ENCODE measurements at places on chromosomes 4 and X.

- DNase-seq: no peak
Measured at GRCh38 chrX:30561191-30561590, 16.4 kb downstream of the TASL start.

- no peak for DNase-seq
Measured at GRCh38 chr4:183349673-183350072, 27.4 kb upstream of the CLDN24 start.

DNA sequence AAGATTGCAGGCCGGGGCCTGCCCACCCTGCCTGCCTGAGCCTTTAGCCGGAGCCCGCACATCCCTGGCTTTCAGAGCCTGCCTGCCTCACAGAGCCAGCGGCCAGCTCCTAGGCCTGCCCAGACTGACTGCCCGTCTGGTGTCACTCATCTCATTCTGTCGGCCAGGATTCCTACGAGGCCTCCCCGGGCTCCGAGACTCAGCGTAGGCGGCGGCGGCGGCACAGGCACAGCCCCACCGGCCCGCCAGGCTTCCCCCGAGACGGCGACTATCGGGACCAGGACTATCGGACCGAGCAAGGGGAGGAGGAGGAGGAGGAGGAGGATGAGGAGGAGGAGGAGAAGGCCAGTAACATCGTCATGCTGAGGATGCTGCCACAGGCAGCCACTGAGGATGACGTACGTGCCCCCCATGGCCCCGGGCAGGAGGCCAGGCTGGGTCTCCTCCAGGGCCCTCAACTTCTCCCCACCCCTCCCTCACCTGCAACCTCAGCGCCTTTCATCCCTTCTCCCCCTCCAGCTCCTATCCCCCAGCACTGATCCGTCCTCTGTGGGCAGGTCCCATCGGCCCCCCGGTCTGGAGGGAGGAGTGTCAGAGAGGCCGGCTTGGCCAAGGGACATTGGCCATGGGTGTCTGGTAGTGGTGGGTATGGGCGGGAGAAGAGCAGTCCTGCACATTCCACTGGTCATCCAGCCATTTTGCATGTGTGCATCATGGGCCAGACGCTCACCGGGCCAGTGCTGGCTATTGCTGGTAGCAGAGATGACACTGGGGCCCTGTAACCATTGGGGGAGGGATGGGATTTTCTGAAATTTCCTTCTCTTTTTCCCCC lies 22.6 kb upstream of the UBA1 start:
- no peak for DNase-seq

DNA sequence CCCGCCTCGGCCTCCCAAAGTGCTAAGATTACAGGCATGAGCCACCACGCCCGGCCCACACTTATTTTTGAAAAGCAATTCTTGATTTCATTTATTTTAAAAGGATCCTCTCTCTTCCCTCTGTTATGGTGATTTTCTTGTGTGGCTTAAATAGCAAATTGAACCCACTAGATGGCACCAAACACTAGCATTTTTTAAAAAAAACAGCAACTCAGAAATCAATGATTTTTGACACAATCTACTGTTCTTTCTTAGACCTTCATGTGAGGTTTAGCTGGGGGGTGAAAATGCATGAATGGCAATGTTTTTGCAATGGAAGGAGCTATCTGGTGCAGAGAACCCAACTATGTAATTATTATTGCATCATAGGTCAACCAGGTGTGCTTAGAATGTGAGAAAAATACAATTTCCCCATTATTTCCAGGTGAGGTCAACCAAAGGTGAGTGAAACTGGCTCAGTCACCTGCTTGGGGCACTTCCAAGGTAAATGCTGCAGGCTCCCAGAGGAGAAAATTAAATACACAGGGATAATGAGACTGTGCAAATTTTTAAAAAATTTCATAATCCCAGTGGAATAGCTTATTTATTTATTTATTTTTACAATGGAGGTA lies 226.7 kb upstream of the PRKX start:
- DNase-seq: no peak

GRCh38 chr4:183758061-183758757 lies 99.1 kb downstream of the TRAPPC11 start:
- DNase-seq: no peak

DNA sequence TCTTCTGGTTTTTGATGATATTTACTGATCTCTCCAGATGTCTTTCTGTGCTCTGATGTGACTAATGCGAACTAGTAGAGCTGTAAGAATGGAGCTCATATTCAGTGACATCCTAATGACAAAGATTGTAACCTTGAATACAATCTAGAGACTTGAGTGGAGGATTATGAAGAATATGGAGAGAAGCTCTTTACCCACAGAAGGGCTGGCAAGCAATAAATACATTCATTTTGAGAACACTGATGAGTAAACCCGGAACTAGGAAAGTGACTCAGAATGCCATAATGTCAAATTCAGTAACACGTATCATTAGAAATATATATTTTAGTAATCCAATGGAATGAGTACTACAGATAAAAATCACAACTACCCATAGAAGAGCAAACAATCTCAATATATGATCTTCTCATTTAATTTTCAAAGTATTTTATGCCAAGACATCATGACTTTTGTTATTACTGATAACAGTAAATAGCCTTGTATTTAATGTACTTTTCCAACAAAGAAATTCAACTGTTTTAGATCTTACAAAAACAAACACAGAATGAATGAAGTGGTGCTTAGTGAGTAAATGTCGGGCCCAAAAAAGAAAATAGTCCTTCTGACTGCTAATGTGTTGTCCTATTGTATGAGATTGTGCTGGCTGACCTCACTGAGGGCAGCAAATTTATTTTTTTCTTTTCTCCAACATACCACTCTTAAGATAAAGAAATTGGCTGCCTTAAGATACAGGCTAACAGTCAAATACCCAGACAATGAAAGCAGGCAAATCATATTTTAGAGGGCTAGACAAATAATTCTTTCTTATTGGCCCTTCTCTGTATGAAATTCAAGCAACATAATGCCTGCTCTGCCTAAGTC lies 49.2 kb upstream of the HDAC8 start:
- no peak for DNase-seq

DNA sequence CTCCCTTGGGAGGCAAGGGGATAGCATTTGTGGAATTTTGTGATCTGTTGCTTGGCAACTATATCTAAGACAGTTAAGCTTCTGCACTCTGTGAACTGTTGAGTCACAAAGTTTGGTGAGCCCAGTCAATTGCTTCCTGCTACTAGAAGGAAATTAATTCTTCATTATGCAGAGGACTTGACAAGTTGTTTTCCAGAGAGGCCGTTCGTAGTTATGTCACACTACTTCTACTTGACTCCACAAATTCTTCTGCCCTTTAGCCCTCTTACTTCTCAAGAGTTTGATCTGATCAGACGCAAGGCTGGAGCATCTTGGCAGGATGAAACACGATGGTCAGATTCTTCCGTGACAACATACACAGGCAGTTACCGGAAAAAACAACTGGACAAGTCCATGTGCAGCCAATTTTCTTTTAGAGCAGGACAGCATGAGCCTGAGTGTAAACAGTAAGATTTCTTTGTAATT lies at the start of gene C4orf51:
Gene C4orf51 (plus strand): TSS at position 156 of the 465 bp plus-strand sequence. CDS start 58 bp downstream, at position 214.
- DNase-seq: no peak

DNA sequence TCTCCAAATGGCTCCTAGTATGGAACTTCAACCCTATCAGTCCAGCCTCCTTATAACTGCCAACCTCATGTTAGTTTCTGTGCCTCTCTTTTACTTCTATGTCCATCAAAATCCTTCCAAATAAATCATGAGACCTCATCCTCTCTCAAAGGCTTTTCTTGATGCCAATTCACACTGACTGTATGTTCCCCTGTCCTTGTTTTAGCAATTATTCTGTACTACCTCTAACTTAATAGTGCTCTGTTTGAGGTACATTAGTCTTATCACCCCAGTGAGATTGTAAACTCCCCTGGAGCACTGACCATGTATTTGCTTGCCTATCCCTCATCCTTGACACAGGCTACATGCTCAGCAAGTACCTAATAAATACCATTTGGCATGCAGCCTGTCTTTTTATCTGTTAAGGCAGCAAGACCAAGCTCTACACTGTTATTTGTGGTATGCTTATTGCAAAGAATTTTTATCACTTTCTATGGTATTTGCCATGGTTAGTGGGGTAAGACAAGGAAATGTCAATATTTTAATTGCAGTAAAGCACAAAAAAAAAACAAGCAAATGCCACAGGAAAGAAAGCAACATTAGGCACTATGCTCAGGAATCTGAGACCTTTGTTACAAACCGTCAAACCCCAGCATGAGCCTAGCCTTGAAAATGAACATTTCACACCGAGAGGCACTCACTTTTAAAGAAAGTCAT lies 119.2 kb downstream of the SMARCA1 start:
- no peak for DNase-seq

DNA sequence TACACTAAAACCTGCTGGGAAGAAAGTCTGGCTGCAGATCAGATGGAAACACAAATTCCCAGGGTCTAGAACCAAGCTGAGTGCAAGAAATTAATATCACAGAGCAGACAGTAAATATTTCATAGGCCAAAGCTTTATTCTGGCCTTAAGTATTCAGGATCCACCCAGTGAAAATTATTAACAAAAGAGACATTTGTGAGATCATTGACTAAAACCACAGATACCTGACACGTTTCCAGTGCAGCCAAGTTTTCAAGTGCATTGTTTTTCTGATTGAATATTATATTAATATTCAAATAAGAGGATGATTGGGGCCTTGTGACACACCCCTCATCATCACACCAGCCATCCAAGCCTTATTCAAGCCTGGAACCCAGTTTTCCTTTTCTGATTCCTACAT lies 10.3 kb downstream of the ELOVL6 start:
- no peak for DNase-seq

DNA sequence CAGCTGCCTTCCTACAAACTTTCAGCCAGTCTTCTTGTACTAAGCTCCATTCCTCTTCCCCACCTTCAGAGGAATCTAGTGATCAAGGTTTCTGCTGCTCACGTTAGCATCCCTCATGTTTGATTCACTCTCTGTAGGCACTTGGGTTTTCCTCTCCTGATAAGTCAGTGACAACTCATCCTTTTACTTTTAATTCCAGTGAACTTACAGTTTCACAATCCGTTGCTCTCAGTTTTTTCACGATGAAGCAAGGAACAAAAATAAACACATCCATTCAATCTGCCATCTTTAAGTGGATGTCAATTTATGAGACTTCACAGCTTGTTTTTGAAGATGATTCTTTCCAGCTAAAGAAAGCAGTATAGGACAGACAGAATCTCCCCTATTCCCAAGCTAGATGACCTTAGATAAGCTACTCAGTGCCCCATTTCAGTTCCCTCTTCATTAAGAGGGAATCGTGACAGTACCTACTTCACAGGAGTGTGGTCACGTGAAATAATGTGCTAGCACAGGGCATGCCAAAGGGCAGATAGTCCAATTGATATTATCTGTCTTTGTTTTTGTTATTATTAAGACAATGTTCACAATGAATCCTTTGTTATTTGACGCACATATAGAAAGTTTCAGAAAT lies 234.3 kb downstream of the PALLD start:
- DNase-seq: no peak

DNA sequence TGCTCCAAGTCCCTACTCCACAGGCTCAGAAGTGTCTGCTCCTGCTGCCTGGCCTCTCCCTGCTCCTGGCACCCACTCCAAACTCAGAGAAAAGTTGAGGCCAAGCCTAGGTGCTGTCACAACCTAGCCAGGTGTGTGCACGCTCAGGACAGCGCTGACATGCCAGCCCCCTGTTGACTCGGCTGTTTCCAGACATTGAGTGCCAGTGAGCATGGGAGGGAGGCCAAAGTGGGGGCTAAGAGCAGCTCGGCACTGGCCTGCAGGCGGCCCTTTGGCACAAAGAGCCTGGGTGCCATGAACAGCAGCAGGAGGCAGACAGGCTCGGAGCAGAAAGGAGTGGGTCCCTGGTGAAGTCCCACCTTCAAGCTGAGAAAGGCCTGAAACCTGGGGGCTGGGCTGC lies 79.6 kb upstream of the DDX60 start:
- DNase-seq: no peak

- DNase-seq: no peak
Measured at GRCh38 chr4:3440011-3440410, 1.8 kb upstream of the HGFAC start.
